Bronchial smooth muscle cell (primary cell): ENCODE measurements at places on chromosomes 2 and 18. TPM values are rescaled to one million over a fixed set of nuclear protein-coding genes. Genes with fewer than 3 reads are reported as not detected.

Gene FOXD4L1
- under 0.01 TPM in 1 of 2 replicates, not detected in the other for total RNA-seq

Gene ELOA2
- under 0.01 TPM in 1 of 2 replicates, not detected in the other for total RNA-seq

Gene SLC40A1
- total RNA-seq, result 47.0 and 76.7 TPM in 2 replicates

Gene FAP
- 46.5 and 157 TPM in 2 replicates for total RNA-seq

Gene SPIRE1
- 12.3 and 14.2 TPM in 2 replicates for total RNA-seq

Gene CDK15
- 5.8 and 15.2 TPM in 2 replicates for total RNA-seq

Gene CD8A
- total RNA-seq, result not detected in 2 replicates

Gene MYL1
- total RNA-seq, result not detected in 2 replicates

Gene PROKR1
- total RNA-seq, result not detected in 2 replicates

Gene CHRND
- total RNA-seq, result not detected in 2 replicates

Gene APOB
- total RNA-seq, result under 0.01 TPM in 1 of 2 replicates, not detected in the other

Gene HRH4
- under 0.01 TPM in 1 of 2 replicates, not detected in the other for total RNA-seq

Gene EGR4
- under 0.01 TPM in 1 of 2 replicates, not detected in the other for total RNA-seq

Gene B3GNT7
- under 0.01 and 0.09 TPM in 2 replicates for total RNA-seq

Gene KCNIP3
- total RNA-seq, result 1.4 and 1.6 TPM in 2 replicates

Gene QPCT
- total RNA-seq, result 1.9 and 8.8 TPM in 2 replicates

Gene MC5R
- not detected in 2 replicates for total RNA-seq

Gene CTLA4
- total RNA-seq, result not detected in 2 replicates

Gene FAM237A
- total RNA-seq, result not detected in 2 replicates
